Activated naive CD8-positive, alpha-beta T cell treated with anti-CD3 and anti-CD28 coated beads, Interleukin-2, amount 10 ng/mL, durations not matched to agents 7 days and 5 days (primary cell): ENCODE measurements at places on chromosomes 11 and 22. TPM values are rescaled to one million over a fixed set of nuclear protein-coding genes. Genes with fewer than 3 reads are reported as not detected.
A peak's percentile ranks its signal among the peaks of the same experiment; 100 is the strongest.

MYBPC3 gene
- not detected for total RNA-seq

NLRP6 gene
- total RNA-seq: 32.1 TPM

IGSF22 gene
- 2.5 TPM for total RNA-seq

DNA sequence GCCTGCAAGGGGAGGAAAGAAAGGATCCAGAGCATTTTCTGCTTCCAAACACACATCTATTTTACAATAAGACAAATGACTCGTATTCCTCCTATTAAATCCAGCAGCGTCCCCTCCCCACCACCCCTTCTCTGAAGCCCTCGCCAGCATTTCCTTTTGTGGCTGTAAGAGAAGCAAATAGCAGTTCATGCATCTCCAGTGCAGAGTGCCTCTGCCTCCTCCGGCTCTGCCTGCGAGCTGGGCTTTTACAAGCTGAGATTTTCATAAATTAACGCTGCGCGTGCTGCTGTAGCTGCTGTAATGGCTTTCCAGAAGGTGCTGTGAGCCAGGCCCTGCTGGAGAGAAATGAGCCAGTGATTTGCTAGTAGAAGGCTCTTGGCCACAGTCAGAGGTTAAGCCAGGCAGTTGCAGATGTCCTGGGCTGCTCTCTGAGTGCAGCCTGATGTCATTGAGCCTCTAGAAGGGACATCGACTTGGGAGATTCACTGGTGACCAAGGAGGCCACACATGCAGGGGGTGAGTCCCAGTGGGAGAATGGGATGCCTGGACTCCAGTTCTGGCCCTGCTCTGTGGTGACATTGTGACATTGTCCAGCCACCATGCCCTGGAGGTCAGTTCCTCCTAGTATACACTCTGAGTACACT is 134.5 kb upstream of the NAV2 start:
- DNase-seq: no peak

DNA sequence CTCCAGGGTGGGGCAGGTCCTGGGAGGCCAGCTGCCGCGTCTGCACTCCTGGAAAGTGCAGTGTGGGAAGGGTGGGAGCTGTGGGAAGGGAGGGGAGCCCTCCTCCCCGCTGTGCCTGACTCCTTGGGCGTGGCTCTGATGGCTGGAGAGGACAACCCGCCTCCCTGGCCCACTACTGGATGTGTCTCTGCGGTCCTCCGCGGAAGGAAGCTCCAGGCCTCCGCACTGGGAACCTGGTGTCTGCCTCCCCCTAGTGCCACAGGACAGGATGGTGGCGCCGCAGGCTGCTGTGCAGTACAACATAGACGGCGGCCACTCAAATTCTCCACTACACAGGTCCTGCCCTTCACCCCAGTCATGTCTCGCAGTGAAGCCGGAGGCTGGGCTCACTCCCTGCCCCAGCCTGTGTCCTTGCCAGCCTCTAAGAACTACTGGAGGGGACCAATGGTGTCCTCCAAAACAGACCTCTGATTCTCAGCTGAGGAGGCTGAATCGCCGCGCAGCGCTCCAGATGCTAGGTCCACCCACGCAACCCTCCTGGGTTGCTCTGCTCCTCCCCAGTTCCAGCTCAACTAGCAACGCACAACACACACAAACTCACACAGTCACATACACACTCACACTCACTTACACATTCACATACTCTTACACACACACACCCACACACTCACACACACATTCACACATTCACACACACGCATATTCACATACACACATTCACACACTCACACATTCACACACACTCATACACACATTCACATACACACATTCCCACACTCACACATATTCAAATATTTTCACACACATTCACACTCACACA is 12.4 kb upstream of the DSCAML1 start:
- peak; percentile 69 for DNase-seq

GRCh38 chr11:126627421-126627820 is 271.9 kb downstream of the ST3GAL4 start:
- no peak for DNase-seq

GRCh38 chr11:65833297-65834030 is at the start of gene SNX32:
Gene SNX32, plus strand, starts transcription at chr11:65833963. Its CDS starts 103 bp downstream, at chr11:65834066.
- peak; percentile 96 for DNase-seq
